NCI-H1930 (cell line): ENCODE measurements at places on chromosomes 5 and 9.
A peak's percentile ranks its signal among the peaks of the same experiment; 100 is the strongest.

DNA sequence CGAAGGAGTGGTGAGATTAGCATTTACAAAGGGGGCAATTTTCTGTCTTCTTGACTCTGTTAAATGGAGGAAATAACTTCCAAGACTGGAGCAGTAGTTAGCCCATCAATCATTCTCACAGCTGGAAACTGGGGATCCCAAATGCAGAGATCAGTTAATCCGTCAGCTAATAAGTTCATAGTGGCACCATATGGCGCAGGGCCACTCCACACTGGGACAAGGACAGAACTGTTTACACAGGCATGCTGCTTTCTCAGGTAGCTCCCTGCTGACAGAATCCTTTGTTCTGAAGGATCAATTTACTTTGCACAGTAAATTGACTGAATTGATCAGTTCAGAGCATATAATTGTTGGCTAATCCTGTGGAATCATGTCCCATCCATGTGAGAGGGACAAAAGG lies 395.7 kb downstream of the TMEM161B start:
- DNase-seq, result no peak

- no peak for DNase-seq
These were observed 13.0 kb downstream of the SEPTIN8 start for GRCh38 chr5:132764051-132764450.

DNA sequence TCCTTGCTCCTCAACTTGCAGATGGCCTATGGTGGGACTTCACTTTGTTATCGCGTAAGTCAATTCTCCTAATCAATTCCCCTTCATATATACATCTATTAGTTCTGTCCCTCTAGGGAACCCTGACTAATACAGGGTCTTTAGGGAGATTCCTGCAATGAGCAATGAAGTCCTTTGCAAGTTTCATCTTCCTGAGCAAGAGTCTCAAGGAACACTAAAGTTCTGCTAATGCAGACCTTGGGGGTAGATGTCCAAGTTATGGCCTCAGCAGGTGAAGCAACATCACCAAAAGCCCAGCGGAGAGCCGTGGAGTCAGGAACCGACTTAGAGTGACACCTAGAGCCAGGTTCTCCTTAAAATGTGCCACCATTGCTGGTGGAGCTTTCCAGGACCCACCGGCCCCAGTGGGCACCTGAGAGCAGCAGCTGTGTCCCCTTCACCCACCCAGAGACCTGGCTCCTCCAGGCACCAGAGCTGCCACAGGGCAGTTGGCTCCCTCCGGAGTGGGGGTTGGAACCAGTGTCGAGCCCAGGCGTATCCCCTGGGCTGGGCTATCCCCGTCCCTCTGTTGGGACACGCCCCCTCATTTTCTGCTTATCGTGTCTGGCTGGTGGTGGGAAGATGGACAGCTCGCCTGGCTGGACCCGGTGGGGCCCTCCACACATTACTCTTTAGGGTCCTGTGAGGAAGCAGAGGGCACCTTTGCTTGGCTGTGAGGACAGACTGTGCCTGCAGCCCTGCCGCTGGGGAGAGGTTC lies 10.9 kb upstream of the FCN1 start:
- no peak for DNase-seq

GRCh38 chr5:170629566-170630175 lies 125.9 kb downstream of the KCNIP1 start:
- no peak for DNase-seq

DNA sequence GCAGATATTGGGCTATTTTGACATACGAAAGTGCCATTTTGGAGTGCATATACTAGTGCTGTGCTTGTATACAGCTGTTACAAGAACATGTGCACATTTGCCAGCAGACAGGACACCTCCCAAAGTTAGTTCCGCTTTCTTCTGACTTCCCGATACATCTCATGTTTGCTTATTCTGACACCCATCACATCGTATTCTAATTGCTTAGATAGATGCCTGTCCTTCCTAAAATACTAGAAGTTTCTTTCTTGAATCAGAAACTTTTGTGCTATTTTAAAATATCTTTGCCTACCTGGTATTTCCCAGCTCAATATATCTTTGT lies 177.8 kb downstream of the TTLL11 start:
- DNase-seq, result no peak

- no peak for DNase-seq
These were observed 277 bp downstream of the EIF4E1B start for GRCh38 chr5:176630681-176631222.

DNA sequence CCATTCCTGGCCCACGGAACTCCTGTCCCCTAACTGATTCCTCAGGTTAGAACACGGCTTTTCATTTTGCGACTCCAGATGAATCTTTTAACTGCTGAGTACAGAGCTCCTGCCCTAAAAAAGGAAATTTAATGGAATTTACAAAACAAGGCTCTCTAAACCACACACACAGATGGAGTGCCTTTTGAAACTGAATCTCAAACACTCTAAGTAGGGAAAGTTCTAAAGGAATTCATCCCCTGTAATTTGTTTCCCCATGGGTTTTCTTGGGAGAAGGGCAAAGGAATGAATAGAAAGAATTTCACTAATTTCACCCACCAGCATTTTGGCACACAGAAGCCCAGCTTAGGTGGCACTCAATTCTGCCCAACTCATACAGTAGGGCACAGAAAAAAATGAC lies 106.5 kb downstream of the THBS4 start:
- DNase-seq, result no peak

GRCh38 chr5:151015974-151016587 lies 4.3 kb upstream of the GPX3 start:
- DNase-seq, result no peak

DNA sequence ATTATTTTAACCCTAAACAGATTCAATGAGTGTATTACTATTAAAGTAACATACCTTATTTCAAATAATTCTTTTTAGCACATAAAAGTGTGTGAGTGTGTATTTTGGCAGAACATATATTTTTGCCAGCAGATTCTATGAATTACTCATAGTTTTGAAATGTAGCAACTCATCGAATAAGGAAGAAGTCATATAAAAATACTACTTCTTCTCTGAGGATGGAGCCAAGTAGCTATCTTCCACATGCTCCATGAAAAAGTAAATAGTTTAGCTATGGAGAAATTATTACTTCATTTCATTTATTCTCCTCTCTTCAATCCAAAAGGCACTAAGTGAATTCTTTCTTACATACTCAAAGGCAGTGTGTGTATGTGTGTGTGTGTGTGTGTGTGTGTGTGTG lies 1090.4 kb upstream of the CDH6 start:
- no peak for DNase-seq

- peak; percentile 92 for DNase-seq
These were observed 24.8 kb downstream of the PTBP3 start for GRCh38 chr9:112308588-112308987.

DNA sequence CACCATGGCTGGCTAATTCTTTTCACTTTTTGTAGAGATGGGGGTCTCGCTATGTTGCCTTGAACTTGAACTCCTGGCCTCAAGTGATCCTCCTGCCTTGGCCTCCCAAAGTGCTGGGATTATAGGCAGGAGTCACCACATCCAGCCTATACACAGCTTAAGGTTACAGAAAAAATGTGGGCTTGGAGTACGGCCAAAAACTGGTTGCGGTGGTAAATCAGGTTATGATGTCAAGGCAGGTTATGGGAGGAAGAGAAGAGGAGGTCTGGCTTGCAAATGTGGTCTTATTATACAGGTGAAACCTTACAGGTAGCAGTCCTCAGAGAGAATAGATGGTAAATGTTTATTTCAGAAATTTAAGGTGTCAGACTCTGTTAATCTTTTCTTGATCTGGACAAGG lies 30.7 kb upstream of the SYK start:
- no peak for DNase-seq

DNA sequence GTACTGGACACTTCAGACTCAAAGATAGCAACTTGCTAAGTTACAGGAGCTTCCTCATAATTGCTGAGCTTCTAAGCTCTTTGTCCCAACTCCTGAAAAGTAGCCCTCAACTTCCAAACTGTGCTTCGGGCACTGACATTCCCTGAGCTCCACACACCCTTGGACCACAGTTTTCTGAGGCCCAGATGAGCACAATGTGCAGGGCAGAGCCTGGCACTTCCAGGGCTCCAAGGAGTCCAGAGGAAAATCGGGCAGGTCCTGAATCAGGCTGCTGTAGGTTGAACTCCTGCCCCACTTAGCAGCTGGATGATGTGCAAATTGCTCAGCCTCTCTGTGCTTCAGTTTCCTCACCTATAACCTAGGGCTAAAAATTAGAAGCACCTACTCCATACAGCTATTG lies 54.6 kb upstream of the KCNIP1 start:
- no peak for DNase-seq

GRCh38 chr5:115236599-115236998 lies 26.1 kb downstream of the PGGT1B start:
- no peak for DNase-seq

DNA sequence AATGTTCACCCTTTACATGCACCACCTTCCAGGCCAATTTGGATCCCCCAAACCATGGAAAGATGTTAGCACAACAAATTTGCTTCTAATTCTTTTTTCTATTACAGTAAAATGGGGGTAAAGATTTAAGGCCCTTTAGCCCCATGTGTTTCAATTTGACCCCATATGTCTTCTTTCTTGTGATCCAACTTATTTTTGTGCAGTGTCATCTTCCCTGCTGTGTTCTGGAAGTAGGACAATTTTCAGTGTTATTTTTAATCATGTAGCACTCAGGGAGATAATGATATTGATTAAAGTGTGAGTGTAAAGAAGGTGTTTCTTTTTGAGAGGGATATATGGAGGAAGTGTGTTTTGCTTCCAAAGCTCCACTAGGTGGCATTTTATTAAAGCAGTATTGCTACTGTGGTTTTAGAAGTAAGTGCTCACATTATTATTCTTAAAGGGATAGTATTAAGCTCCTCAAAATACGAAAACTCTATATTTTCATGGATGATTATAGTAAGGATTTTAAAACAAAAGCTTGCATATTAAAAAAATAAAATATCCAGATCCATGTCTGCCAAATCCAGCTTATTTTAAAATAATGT lies 118.7 kb upstream of the ATP10B start:
- no peak for DNase-seq

GRCh38 chr5:53291047-53291446 lies 181.5 kb upstream of the MOCS2 start:
- no peak for DNase-seq

GRCh38 chr9:33104401-33104800 lies 27.9 kb upstream of the SMU1 start:
- DNase-seq, result no peak

DNA sequence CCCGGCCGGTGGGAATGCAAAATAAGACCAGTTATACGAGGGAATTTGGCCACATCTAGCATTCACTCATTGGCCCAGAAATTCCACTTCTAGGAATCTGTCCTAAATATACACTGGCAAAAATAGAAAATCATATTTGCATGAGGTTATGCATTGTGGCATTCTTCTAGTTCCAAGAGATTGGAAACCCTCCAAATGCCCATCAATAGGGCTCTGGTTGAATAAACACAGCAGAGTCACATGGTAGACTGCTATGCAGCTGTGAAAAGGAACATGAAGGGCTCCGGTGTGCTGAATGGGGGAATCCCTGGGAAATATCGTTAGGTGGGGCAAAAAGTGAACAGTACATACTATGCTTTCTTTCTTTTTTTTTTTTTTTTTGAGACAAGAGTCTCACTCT lies 36.8 kb downstream of the PTGES start:
- no peak for DNase-seq

DNA sequence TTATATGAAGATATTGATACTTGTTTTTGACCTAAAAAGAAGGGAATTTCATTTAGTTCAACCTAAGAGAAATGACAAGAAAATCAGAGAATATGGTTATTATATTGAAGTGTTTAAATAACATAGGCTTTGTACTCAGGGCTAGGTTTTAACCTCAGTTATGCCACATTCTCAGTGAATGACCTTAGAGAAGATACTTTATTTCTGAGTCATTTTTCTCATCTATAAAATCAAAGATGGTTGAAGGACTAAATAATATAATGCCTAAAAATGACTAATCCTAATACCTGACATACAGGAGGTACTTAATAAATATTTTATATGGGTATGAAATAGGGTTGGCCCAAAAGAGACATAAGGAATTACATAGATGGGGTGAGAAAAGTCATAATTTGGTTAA lies 32.3 kb downstream of the DIMT1 start:
- no peak for DNase-seq

- DNase-seq, result no peak
These were observed 51.7 kb downstream of the SLC12A2 start for GRCh38 chr5:128135286-128135685.

- DNase-seq, result no peak
These were observed 31.2 kb downstream of the PRDM6 start for GRCh38 chr5:123120197-123120596.

DNA sequence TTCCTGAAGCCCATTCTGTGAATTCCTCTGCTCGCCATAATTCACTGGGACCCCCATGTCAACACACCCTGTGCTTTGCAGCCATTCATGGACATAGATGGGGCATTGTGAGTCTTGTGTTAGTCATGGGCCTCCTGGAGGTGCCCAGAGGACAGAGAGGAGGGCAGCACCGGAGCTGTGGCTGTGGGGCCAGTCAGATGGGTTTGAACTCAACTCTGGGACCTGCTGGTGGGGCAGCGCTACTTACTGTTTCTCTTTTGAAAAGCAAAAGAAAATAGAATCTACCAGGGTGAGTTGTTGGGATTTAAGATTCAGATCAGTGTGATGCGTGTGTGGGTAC lies 11.3 kb upstream of the EXOC3 start:
- DNase-seq, result no peak

- DNase-seq, result no peak
These were observed 46.1 kb upstream of the ANKH start for GRCh38 chr5:14917719-14918118.

- DNase-seq, result no peak
These were observed 24.6 kb downstream of the ANXA6 start for GRCh38 chr5:151132963-151133362.

DNA sequence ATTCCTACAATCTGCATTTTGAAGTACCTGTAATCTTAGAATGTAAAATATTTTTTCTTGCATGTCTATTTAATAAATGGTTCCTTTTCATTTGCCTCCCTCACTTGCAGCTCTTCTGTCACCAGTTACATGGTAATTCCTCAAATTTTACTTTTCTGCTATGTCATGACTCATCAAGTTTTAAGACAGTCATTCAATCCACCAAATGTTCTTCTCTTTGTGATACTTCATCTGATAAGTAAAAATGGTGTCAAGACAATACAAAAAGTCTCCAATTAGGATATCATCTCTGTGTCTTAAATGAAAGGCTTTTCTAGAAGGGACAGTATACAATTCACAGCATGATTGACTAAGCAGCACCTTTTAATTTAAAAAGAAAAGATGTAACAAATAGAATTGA lies 104.9 kb upstream of the FTMT start:
- no peak for DNase-seq

GRCh38 chr9:116193636-116194035 lies 40.0 kb downstream of the PAPPA start:
- DNase-seq, result no peak

DNA sequence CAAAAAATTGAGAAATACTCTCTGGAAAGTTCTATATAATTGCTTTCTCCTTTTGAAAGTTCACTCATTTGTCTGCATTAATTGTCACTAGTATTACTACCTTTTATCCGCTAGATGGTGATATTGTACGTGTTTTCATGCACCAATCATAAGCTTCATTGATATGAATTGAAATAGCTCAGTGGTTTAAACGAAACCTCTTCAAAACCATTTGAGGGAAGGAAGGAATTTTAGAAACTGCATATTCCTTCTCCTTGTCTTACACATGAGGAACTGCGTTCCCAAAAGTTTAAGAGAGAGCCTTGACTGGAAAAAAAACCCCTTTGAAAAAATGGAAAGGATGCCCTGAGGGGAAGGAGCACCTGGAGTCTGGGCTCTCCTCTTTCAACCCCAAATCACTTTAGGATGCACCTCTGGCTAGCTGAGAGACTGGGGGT lies 98.6 kb downstream of the YTHDC2 start:
- DNase-seq, result peak; percentile 14
